Sigmoid colon (tissue), 7 donors: ENCODE measurements at places on chromosomes 3 and 15. TPM values are rescaled to one million over a fixed set of nuclear protein-coding genes. Genes with fewer than 3 reads are reported as not detected.

DNA sequence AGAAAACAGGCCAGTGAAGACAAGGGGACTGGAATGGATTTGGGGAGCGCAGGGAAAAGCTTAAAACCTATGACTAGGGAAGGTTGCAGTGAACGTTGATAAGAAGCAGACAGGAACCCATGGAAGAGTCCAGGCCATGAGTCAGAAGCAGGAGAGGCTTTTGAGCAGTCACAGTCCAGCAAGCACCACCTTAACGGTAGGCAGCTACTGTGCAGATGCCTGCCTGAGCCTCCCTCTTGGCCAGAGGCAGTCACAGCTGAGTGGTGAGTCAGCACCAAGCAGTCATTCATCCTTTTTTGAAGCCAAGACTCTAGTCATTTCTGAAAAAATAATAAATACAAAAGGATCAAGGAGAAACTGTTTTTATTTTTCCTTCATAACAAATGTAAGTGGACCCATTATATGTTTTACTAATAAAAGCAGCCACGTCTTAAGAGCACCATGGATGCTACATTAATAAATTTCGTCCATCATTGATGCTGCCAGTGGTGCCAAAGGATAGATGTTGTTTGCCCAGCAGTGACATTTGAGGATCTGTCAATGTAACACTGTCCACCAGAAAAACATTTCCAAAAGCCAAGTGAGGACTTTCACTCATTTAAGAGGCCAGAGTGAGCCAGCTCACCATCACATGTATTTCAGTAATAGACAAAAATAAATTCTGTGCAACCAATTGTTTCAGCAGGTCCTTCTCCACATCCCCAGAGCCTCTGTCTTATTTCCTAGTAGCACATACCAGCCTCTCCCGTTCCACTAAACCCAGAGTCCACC, 42.1 kb upstream of the ACTC1 start:
- DNase-seq: no peak
- no peaks in the 10 kb centered on the region for H3K4me1 ChIP-seq
- H3K4me3 ChIP-seq: no peak overlapping the region
- no peaks in the 10 kb centered on the region for H3K27me3 ChIP-seq
- no peaks in the 10 kb centered on the region for H3K36me3 ChIP-seq
- H3K27ac ChIP-seq: no peak overlapping the region

CIDEC gene
- total RNA-seq: 5.3 TPM

- no peak overlapping the region for H3K27ac ChIP-seq
- no peaks in the 10 kb centered on the region for H3K36me3 ChIP-seq
- H3K4me3 ChIP-seq: no peak overlapping the region
- DNase-seq: no peak
These were observed 5.7 kb upstream of the APEH start for GRCh38 chr3:49668414-49668797.

DNA sequence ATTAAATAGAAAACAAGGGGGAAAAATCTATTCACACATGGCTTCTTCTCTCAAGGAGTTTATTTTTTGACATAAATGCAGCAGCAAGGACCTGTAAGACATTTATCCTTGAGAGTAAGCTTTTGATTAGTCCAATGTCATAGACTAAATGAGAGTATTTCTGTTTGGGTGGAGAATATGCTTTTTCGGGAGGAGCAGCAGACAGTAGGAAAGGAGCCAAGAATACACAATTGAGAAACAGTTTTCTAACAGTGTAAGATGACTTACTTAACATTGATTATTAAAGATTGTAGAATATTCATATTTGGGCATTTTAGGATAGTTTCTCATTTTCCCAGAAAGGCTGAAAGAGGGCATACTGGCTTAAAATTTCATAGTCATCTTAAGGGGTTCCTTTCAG, 65.9 kb upstream of the PAQR5 start:
- no peaks in the 10 kb centered on the region for H3K4me1 ChIP-seq
- H3K27me3 ChIP-seq: no peaks in the 10 kb centered on the region
- H3K27ac ChIP-seq: no peak overlapping the region
- no peaks in the 10 kb centered on the region for H3K36me3 ChIP-seq
- DNase-seq: no peak

DNA sequence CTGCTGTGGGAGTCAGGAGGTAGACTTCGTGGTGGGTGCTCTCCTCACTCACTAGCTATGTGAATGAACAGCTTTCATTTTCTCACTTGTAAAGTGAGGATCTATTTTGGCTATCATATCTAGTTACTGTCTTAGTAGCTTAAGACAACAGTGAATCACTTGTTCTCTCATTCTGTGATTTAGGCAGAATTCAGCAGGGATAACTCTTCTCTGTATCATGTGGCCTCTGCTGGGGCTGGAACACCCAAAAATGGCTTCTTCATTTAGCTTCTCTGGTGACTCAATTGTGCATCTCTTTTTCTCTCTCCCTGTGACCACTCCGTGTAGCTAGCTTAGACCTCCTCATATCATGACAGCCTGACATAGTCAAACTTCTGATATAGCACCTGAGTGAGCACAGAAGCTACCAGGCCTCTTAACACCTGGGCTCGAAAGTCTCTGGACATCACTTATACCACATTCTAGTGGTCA, 68.4 kb downstream of the BFSP2 start:
- no peaks in the 10 kb centered on the region for H3K4me1 ChIP-seq
- no peaks in the 10 kb centered on the region for H3K27me3 ChIP-seq
- no peak overlapping the region for H3K27ac ChIP-seq
- no peaks in the 10 kb centered on the region for H3K36me3 ChIP-seq

- no peaks in the 10 kb centered on the region for H3K36me3 ChIP-seq
- DNase-seq: no peak
- no peaks in the 10 kb centered on the region for H3K27me3 ChIP-seq
- no peak overlapping the region for H3K27ac ChIP-seq
- no peak overlapping the region for H3K4me3 ChIP-seq
These were observed 478.3 kb upstream of the PPP2R3A start for GRCh38 chr3:135487261-135487660.

GRCh38 chr3:195084746-195085145, 186.2 kb downstream of the XXYLT1 start:
- peaks cover 22% of the 10 kb centered on the region for H3K4me1 ChIP-seq
- no peaks in the 10 kb centered on the region for H3K27me3 ChIP-seq
- no peaks in the 10 kb centered on the region for H3K36me3 ChIP-seq

DNA sequence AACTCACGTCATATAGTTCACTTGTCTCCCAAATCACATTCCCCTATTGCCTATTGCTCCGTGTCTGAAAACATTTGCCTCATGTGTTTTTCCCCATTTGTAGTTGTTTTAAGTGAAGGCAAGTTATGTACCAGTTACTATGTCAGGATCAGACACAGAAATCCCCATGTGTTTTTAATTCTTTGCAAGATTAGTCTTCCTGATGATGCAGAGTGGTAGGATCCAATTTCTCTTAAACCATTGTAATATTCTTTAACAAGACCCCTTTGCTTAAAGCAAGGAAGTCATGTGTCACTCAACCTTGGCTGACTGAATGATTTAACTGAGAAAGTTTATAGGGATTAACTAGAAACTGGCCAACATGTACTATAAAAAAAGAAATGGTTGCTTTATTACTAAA, 164.4 kb downstream of the OPA1 start:
- no peak overlapping the region for H3K4me3 ChIP-seq
- no peak overlapping the region for H3K27ac ChIP-seq
- no peaks in the 10 kb centered on the region for H3K27me3 ChIP-seq
- no peaks in the 10 kb centered on the region for H3K36me3 ChIP-seq
- DNase-seq: no peak

DNA sequence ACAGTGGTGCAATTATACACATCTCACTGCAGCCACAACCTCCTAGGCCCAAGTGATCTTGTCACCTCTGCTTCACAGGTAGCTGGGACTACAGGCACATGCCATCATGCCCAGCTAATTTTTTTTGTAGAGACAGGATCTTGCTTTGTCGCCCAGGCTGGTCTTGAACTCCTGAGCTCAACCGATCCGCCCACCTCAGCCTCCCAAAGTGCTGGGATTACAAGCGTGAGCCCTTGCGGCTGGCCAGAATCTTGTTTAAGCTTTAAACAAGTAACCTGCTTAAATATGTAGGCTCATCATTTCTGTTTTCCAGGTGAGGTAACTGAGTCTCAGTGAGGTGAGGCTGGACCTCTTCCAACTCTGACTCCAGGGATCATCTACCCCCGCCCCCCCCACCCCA, 7.7 kb upstream of the PSTPIP1 start:
- H3K27ac ChIP-seq: no peak overlapping the region
- DNase-seq: no peak
- H3K36me3 ChIP-seq: no peaks in the 10 kb centered on the region
- H3K4me1 ChIP-seq: peaks cover 9% of the 10 kb centered on the region
- H3K27me3 ChIP-seq: no peaks in the 10 kb centered on the region
- no peak overlapping the region for H3K4me3 ChIP-seq
